Adrenal gland (tissue), 19 donors: ENCODE measurements at places on chromosomes 13 and 19. TPM values are rescaled to one million over a fixed set of nuclear protein-coding genes. Genes with fewer than 3 reads are reported as not detected.

- DNase-seq: no peak
Measured at GRCh38 chr19:58468216-58468839, 1.4 kb downstream of the ZNF324 start.

- no peak for DNase-seq
Measured at GRCh38 chr19:3017923-3018322, 11.2 kb downstream of the TLE2 start.

DNA sequence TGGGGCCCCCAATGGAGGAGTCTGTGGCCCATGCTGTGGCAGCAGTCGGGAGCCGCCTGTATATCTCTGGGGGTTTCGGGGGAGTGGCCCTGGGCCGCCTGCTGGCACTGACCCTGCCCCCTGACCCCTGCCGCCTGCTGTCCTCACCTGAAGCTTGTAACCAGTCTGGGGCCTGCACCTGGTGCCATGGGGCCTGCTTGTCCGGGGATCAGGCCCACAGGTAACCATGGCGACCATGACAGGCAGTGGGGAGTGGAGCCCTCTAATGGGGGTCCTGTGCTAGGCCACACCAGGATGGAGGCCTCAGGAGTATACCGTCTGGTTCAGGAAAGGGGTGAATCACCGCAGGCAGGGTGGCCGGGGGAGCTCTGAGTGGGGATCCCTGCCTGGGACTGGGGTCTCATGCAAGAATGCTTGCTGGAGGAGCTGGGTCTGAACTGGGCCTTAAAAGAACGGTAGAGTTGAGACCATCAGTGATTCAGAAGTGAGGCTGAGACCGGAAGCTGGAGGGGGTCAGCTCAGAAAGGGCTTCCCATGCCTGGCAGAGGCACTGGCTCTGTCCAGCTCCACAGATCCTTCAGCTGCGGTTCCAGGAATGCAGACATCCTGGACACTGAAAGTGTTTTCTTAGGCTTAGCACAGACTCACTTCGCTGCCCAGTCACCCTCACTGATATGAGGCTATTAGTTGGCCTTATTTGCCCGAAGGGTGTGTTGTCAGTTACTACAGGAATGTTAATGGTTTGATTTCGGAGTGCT lies 29.1 kb downstream of the CNFN start:
- DNase-seq: no peak

GRCh38 chr19:11339254-11340098 lies at the start of gene RAB3D:
RAB3D (minus strand) TSS chr19:11339657; CDS start chr19:11337399, 2,258 bp downstream.
- DNase-seq: peak; percentile 92

DNA sequence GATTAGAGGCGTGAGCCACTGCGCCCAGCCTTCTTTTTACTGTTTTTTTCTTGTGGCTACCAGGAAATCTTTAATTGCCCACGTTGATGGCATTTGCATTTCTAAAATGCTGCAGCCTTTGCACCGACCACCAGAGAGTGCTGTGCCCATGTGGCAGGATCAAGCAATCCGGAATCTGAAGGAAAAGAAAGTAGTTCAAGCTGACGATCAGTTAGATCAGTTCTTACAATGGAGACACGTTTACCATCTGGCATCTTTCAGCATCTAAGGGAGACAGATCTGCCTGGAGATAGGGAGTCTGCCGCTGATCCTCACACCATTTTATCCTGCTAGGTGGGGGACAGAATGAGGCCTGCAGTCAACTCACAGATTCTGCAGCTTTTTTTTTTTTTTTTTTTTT lies 19.9 kb downstream of the TINCR start:
- DNase-seq: no peak

GRCh38 chr13:107881362-107881761 lies 334.0 kb downstream of the LIG4 start:
- no peak for DNase-seq

DNA sequence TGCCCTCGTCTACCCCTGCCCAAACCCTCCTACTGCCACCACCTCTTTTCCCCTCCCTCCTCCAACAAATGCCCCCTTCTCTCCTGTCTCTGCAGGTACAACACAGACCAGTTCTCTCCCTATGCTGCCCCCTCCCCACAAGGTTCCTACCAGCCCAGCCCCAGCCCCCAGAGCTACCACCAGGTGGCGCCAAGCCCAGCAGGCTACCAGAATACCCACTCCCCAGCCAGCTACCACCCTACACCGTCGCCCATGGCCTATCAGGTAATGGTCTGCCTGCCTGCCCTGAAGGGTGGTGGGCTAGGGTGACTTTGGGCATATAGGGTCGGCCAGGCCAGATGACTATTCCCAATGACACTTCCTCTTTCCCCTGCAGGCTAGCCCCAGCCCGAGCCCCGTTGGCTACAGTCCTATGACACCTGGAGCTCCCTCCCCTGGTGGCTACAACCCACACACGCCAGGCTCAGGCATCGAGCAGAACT lies 6.5 kb upstream of the TIMM50 start:
- DNase-seq: peak; percentile 40

GRCh38 chr13:38166116-38166515 lies 183.5 kb upstream of the UFM1 start:
- no peak for DNase-seq

GRCh38 chr13:93243375-93244063 lies 16.9 kb downstream of the GPC6 start:
- no peak for DNase-seq

Gene SLAIN1
- 14.9 TPM for total RNA-seq

Gene CDK8
- total RNA-seq: 11.1 TPM

Gene MBD3L1
- not detected for total RNA-seq

Gene PRR36
- total RNA-seq: 0.83 TPM

Gene LINGO3
- total RNA-seq: not detected

Gene TSEN34
- 52.6 TPM for total RNA-seq

Gene FXYD1
- total RNA-seq: 3.3 TPM
